ENCODE measurements at places on chromosomes 5 and 9.

- DNase-seq = no peak
Measured at GRCh38 chr5:167283691-167284090, 1007.8 kb upstream of the WWC1 start.

DNA sequence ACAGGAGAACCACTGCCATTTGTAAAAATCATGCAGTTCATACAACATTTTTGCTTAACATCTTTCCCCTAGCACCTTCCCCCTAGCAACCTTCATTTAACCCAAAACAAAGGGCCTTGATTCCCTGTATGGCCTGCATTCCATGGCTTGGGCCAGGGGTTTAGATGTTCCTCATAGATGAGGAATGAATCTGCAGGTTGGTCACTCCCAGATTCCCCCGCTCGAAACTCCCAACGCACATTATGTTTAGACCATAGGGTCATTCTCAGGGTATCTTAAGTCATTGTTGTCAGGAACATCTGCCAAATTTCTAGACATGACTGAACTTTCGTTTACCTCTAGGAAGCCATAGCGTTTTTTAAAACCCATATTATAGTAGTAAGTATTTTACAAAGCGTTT, 282.2 kb upstream of the VLDLR start:
- DNase-seq = no peak

GRCh38 chr5:475704-476101, 32.7 kb downstream of the EXOC3 start:
- DNase-seq = no peak

DNA sequence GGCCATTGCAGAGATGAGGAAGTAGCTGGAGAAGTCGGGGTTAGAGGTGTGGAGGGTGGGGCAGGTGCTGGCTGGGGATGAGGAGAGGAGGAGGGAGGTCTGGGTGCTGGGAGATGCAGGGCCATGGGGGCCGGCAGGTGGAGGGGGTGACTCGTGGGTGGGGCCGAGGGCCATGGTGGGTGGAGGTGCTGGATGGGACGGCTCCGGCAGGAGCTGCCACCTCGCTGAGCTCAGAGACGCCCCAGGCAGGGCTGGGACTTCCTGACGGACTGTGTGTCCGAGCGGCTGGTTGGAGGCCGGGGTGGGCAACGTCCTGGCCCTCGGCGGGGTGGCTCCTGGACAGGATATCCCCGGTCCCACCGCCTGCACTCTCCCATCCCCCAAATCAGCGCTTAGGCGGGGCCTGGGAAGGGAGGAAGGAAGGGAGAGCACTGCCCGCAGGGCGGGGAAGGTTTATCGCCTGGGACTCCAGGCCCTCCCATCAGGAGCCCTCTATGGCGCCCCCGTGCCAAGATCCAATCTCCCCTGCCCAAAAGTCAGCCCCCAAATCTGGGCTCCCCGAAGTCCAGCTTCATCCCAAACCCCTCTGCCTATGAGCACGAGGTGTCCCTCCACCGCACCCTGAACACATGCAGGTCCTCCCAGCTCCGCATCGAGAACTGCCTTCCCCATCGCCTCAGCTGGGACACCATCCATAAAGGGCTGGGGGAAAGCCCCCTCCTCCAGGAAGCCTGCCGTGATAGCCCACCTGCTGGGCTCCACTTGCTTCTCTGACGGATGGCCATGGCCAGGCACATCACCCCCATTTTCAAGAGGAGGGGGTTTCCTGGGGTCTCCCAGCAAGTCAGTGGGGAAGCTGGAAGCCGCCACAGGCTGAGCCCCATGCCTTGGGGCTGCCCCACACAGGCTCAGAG, 58.3 kb upstream of the NOTCH1 start:
- no peak for DNase-seq

DNA sequence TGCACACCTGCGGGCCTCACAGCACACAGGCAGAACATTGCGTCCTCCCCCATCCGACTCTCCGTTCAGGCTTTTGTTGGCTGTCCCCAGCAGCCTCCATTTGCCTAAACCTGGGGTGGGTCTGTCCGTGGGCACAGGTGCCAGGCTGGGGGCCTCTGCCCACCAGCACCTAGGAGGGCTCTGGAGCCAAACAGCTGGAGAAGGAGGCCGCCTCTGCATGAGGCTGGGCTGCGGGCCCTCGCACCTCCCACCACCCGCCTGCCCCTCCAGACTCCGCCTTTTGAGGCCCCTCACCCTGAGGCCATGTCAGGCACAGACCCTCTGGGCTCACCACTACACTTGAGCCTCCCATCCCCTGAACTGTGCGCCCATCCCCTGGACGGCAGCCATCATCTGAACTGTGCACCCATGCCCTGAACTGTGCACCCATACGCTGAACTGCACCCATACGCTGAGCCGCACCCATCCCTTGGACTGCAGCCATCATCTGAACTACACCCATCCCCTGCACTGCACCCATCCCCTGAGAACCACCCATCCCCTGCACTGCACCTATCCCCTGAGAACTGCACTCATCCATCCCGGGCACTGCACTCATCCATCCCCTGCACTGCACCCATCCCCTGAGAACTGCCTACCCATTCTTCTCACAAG, 98.0 kb upstream of the OTULINL start:
- DNase-seq = no peak

GRCh38 chr9:68446836-68447235, 90.4 kb downstream of the PGM5 start:
- no peak for DNase-seq

DNA sequence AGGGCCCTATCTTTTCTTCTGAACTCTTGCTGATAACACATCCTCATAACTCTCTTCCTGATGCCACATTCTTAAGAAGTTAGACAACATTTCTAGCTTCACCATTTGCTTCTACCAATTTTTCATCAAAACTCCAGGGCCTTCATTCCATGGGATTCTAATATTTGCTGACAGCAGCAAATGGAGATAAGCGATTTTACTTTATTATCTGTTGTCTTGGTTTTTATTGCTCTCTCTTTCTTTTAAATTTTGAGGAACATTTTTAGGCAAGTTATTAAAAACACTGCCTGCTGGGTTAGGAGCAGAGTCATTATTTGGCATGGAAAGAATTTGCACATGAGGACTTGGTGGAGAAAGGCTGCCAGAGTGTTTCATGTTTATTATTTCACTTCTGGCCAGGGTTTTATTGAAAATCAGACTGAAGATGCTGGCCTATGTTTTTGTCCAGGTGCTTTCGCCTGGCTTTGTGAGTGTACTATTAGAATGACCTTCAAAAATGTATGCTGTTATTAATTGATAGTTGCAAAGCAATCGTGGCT, 27.7 kb downstream of the NSG2 start:
- no peak for DNase-seq

GRCh38 chr9:127098916-127099553, 23.4 kb downstream of the ANGPTL2 start:
- no peak for DNase-seq

GRCh38 chr5:175478384-175479124, at the start of gene SFXN1:
SFXN1 (plus strand) TSS chr5:175478560; CDS start chr5:175492104, 13,544 bp downstream.
- DNase-seq = peak; percentile 48

DNA sequence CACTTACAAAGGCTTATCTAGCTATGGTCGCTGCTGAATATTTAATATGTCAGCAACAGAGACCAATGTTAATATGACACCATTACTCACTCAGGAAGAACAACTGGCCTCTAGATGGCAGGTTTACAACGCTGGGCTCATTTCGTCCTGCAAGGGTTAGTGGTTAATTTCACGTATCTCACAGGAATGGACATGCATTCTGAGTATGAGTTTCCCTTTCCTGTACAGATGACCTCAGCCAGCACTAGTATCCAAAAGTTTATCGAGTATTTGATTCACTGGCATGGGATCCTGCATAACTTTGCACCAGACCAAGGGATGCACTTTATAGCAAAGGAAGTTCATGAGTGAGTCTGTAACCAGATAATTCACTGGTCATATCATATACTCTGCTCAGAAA, 8.7 kb upstream of the TRPC7 start:
- no peak for DNase-seq

DNA sequence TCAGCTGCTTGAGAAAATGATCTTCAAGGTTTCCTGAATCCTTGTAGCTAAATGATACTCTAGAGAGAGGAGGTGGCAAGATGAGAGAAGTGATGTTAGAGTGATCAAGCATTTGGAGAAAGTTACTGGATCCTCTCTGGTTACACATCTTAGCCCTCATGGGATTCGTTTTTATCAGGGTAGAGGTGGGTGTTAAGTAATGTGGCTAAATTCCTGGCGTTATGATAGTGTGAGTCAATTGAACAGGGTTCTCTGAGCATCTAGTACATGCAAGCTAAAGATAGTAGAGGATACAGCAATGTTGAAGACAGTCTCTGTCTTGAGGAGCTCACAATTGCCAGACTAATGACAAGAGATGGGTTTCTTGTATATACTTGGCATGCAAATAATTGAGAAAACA, 123.7 kb downstream of the PSD2 start:
- DNase-seq = no peak

- no peak for DNase-seq
Measured at GRCh38 chr9:94982211-94982610, 255.7 kb downstream of the AOPEP start.

DNA sequence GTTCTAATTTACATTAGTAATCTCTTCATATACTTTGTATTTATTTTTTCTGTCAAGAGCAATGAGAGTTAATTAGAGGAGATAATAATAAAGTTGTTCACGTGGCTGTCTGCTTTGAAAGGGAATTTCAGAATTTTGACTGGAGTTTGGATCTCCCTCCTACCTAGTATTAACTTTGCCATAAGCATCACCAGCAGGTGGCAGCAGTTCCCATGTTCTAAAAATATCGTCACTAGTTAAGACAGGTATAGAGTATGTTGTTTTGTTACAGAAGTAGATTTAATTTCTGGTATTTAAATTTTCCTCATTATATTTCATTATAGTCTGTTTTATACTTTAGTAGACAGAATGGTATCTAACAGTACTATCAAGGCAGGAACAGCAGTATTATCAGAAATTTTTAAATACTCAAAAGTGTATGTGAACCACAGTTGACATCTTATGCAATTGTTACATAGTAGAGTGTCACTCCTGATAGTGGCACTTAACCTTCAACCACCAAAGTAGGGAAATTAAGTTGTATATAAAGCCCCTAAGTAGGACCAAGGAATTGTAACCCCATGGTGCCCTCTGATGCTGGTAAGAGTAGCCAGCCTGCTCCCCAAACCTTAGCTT, 20.4 kb downstream of the GNPDA1 start:
- DNase-seq = peak; percentile 80

DNA sequence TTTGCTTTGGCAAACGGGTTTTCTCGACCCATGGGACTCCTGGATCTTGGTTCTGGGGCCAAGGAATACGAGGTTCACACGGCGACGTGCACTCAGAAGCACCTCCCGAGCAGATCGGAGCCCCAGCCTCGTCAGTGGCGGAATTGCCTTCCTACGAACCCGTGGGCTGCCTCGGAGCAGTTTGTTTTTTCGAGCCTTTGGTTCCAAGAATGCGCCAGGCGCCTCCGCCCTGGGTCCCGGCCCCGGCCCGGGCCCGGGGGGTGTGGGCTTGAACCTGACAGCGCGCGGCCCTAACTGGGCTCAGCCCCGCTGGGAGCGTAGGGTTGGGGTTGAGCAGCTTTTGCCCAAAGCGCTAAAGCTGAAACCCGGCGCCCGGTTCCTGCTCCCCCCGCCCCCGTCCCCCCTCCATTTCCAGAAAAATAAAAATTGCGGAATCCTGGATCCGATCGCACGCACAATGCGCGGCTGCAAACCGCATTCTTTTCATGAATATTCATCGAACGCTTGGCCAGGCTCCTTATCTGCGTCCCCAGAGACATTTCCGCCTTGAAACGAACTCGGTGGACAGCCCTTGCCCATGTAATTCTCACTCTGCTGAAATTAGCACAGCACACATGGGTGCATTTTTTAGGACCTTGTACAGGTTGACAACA, 1.0 kb downstream of the BASP1 start:
- no peak for DNase-seq

DNA sequence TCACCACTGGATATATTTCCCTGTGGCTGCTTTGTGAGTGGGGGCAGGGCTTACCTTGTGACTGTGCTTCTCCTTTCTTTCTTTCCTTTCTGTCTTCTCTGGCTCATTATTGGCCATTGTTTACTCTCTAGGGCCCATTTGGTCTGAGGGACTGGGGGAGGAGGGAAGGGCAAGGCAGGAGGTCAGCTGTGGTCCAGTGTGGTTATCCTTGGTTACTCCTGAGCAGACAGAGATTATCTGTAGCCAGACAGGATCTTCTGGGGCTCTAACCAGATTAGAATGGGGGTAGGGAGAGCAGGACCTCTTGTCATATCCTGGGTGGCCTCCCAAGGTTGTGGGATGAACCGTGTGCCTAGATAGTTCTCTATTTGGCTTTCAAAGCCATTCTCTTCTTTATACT, 71.2 kb downstream of the ANKRD55 start:
- DNase-seq = no peak

- DNase-seq = no peak
Measured at GRCh38 chr9:95383185-95383676, 65.7 kb upstream of the FANCC start.

DNA sequence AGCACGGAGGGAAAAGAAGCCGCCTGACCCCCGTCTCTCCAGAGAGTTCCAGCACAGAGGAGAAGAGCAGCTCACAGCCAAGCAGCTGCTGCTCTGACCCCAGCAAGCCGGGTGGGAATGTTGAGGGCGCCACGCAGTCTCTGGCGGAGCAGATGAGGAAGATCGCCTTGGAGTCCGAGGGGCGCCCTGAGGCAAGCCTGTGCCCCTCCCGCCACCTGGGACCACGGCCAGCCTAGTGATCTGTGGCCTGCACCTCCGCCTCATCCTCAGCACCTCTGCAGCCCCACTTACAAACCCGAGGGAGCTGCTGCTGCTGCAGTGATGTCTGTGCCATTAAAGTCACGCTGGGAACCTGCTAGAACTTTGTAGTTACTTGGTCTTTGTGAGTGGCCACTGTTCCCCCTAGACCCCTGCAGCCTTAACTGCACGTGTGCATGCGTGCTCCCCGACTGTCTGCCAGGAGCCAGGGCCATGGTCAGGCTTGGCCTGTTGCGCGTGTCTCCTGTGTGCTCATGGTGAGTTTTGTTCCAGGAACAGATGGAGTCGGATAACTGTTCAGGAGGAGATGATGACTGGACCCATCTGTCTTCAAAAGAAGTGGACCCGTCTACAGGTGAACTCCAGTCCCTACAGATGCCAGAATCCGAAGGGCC, 12.5 kb downstream of the SQSTM1 start:
- DNase-seq = no peak

DNA sequence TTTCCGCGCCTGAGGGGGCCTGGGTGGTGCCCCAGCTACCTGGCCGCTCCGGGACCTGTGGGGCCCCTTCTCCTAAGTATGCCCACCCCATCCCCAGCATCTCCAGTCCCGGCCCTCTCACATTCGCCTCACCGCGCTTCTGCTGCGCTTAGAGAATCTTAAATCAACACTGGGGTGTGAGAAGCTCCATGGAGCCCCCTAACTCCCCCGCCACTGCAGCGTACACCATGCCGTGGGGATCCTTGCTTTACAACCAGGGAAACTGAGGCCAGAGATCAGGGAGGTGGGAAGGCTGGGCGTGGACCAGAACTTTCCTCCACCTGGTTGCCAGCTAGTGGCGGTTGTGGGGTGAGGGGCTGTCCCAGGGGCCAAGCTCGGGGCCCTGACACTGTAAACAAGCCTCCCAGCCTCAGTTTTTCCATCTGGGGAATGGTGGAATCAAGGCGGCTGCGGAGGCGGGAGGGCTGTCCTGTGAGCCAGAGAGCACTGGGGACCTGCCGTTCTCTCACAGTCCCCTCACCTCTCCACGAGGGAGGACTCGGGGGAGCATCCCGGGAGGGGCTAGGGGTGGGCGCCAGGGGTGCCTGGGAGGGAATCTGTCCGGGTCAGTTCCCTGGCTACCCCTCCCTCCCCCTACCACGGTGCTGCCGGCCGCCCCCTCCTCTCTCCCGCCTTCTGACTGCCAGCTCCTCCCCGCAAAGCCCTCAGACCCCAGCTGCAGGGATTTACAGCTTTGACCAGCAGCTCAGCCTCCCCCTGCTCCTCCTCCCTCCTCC, 161.2 kb downstream of the C9orf50 start:
- DNase-seq = no peak

Measured in activated CD4-positive, CD25-positive, alpha-beta regulatory T cell (primary cell).